ENCODE measurements at places on chromosomes 1 and 21. TPM values are rescaled to one million over a fixed set of nuclear protein-coding genes. Genes with fewer than 3 reads are reported as not detected.
A peak's percentile ranks its signal among the peaks of the same experiment; 100 is the strongest.

DNA sequence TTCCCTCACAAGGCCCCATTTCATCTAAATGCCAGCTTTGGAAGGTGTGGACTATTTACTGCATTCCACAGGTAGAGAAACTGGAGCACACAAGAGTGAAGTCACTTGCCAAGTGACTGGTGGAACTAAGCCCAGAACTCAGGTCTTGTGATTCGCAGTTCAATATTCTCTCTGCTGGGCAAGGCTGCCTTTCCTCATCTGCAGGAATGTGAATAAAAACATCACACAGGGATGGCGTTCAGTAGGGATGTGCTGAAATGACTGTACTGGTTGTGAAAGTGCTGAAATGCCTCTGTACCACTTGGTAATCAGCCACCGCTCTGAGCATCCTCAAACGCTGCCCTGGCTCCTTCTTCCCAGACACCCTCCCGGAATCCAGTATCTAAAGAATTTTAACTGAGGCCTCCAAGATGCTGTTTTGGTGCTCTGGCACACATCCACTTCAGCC is 145.6 kb downstream of the HIVEP3 start:
- DNase-seq = peak; percentile 18

GRCh38 chr1:93459126-93459525 is 11.2 kb downstream of the FNBP1L start:
- no peak for DNase-seq

PLA2G2C gene
- total RNA-seq = not detected

BSND gene
- total RNA-seq = not detected

- no peak for DNase-seq
These were observed 636.4 kb downstream of the PLPP3 start for GRCh38 chr1:55943012-55943411.

DNA sequence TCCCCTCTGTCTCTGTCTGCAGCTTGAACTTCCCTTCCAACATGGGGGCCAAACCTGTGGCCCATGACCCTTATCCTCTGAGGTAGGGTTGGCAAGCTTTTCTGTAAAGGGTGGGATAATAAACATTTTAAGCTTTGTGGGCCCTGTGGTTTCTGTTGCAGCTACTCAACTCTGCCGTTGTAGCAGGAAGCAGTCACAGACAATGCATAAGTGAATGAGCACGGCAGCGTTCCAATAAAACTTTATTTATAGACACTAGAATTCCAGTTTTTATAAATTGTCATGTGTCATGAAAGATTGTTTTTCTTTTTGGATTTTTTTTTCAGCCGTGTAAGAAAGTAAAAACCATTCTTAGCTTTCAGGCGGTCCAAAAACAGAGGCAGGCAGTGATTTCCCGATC is 18.2 kb upstream of the CDK18 start:
- DNase-seq = no peak

- DNase-seq = peak; percentile 91
These were observed 59.1 kb downstream of the FAAP20 start for GRCh38 chr1:2135441-2135841.

DNA sequence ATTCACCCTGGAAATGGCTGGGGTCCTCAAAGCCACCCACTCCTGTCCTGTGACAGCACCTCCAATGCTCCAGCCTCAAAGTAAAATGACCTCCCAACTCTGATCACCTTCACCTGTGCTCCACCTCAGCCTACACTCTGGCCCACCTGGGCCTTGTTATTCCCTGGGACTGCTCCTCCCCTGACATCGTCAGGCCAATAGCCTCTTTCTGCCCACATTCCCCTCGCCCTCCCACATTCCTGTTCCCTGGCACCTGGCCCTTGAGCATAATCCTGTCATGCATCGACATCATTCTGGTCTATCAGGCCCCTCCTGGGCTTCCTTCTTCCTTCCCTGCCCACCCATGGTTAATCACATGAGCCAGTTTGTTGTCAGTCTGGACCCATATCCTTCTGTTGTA is 13.2 kb upstream of the BCAR3 start:
- peak; percentile 87 for DNase-seq

- no peak for DNase-seq
These were observed 213.3 kb upstream of the ZC3H12A start for GRCh38 chr1:37261129-37261528.

PHC2 gene
- total RNA-seq = 98.4 TPM

GRCh38 chr1:10054465-10054864 is 21.7 kb downstream of the UBE4B start:
- no peak for DNase-seq
